ENCODE measurements at places on chromosomes 4 and X.

- no peak for DNase-seq
Observed at GRCh38 chrX:46317163-46317562, 228.1 kb downstream of the ZNF674 start.

DNA sequence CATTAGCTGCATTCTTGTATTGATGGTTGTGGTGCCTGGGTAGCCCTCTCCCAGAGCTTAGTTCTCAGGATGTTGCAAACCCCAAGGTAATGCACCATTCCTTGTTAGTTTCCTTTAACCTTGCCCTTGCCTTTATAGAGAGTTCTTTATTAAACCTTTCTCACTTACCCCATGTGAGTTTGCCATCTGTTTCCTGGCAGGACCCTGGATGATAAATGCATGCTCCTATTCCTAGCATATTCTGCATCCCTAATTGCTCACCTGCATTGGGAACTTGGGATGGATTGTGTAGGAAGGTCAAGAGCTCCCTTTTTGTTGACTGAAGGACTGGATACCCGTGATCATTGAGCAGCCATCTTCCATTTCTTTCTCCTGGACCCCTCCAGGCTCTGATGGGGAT is 59.9 kb upstream of the AP1S2 start:
- DNase-seq = no peak

GRCh38 chrX:1462596-1463251 is 10.0 kb upstream of the ASMTL start:
- peak; percentile 56 for DNase-seq

- no peak for DNase-seq
Observed at GRCh38 chr4:1053080-1053661, 41.7 kb downstream of the FGFRL1 start.

DNA sequence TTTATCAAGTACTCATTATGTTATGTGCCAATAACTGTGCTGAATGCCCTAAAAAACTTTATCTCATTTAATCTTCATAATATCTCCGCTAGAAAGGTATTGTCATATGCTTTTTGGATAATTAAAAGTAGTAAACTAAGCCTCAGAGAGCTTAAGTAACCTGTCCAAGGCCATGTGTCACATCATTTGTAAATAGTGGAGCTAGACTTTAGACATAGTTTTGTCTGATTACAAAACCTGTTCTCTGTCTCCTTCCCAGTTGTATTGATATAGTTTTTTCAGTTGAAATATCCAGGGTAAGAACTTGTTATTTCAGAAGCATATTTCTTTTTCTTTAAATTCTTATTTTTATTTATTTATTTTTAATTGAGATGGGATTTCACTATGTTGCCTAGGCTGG is 66.7 kb downstream of the TENM3 start:
- DNase-seq = no peak

DNA sequence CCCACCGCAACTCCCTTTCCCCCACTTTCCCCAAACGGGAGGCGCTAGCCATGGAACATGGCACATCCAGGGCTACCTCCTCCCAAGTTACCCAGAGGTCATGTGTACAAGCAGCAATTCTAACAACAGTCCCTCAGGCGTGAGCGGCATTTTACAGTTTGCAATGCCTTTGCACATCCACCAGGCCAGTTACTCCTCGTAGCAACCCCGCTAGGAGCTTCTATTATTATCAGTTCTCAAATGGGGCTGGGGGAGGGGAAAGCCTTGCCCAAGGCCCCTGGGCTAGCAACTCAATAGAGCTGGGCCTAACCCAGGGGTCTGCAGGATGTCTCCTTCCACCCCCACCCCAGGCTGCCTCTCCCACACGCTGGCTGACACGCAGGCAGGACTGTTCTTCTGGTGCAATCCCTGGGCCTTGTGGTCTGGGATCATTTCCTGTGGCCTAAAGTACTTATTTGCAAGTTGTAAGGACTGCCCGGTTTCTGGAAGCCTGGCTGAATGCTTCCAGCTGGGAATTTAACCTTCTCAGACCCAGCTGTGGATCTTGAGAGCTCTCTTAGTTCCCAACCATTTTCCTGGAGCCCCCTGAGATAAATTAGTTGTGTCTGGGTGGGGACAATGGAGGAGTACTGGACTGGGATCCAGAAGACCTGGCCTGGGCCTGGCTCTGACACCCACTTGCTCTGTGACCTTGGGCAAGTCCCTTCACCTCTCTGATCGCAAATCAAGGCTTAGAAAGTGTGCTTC is 27.7 kb downstream of the PJA1 start:
- no peak for DNase-seq

DNA sequence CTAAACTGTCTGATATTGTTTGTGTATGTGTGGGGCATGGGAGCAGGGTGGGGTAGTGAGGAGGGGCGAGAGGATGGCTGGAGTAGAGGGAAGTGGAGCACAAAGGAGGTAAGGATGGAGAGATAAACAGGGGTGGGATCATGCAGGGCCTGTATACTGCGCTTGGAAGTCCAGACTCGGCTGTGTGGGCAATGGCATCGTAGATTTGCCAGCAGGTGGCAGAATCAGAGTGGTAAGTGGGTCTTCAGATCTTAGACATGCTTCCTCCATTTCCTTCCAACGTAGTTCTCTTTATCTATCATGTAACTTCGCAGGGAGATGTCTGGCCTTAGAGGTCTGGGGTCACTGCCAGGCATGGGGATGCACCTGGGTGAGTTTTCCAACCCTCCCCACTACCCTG is 155.5 kb downstream of the PDGFRA start:
- DNase-seq = no peak

DNA sequence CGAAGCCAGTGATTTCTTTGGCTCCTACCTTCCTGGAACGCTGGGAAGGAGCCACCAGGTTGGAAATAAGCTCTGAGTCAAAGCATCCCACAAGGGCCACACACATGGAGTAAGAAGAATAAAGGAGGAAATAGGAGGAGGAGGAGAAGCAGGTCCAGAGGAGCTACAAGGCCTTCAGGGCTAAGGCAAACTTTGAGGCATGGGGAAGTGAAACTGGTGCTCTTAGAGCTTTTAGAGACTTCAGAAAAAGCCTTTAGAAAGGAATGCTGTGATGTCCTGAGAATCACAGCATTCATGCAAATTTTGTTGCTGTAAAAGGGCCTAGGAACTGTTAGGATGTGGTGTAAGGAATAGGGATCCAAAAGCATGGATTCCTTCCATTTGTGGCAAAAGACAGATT is 135.9 kb upstream of the ARHGEF9 start:
- no peak for DNase-seq

- DNase-seq = no peak
Observed at GRCh38 chr4:1713003-1713851, 1.1 kb upstream of the SLBP start.

DNA sequence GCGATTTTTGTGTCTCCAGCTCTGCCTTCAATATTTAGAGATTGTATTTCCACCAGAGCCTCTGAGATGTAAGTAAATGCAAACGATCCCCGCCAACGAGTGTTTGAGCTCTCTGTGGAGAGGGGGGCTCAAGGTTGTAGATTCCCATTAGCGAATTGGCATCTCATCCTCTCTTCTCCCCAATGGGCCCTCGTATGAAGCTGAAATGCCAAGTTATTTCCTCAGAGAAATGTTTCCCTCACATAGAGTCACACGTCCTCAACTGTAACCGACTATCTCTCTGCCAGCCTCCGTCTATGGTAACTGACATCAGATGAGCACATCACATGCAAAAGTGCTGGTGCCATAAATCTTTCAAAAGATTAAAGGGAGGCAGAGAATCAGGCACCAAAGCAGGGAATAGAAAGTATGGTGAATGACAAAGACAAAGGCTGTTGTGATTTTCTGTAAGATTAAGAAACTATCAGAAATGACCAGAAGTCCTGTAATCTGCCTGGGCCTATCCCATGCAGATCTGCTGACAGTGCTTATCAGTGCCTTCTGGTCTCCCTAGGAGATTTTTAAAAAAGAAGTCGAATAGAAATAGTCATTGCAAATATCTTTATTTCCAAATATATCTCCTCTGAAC is 157.1 kb downstream of the PDGFRA start:
- DNase-seq = no peak

GRCh38 chr4:130545171-130545570 is 1449.2 kb downstream of the C4orf33 start:
- no peak for DNase-seq

- no peak for DNase-seq
Observed at GRCh38 chr4:127196655-127197352, 436.0 kb upstream of the INTU start.

- no peak for DNase-seq
Observed at GRCh38 chr4:138616775-138617174, 374.6 kb upstream of the SLC7A11 start.

DNA sequence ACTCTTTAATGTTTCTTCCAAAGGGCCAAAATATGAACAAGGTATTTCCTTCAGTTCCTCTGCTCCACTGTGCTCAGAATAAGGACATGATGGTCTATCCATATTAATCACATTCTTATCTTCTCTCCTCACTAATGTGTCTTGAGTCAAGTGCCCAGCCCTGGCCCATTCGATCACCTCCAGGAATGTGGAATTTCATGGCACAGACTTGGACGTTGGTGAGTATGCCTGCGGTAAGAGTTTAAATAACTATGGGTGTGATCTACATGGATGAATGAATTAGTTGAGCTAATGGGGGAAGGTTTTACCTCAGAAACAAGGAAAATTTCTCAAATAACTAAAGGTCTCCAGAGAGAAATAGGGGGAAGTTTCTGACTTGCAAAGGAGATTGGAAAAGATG is 174.0 kb downstream of the NPFFR2 start:
- DNase-seq = no peak

DNA sequence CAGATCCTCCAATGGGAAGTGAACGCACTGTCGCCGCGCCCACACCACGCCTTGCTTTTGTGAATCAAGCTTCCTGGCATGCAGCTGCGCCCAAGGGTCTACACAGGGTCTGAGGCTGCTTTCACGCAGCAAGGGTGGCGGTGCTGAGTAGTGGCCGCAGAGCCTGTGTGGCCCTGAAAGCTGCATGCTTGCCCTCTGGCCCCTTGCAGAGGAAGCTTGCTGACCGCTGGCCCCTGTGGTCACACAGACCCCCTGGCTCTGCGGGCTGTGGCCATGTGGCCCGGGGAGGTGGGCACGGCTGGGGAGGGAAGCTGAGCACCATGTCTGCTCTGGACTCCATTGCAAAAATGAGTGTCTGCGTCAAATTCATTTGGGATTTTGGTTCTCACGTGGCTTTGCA is 8.8 kb downstream of the DOK7 start:
- DNase-seq = no peak

DNA sequence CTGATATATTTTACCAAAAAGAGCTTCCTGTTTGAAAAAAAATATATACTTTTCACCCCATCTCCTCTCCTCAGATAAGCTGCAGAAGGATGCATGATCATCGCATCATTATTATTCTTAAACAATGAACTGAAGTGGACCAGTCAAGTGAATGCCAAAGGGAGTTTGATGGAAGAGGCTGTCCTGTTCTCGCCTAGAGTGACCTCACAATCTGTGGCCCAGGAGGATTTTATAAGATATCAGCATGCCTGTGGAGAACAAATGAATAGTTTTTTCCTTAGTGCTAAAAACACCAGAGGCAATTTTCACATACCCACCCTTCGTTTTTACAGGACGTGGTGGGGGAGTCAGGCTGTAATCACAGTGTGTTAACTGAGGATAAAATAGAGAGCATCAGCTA is 112.7 kb downstream of the USP46 start:
- DNase-seq = no peak

- DNase-seq = no peak
Observed at GRCh38 chrX:20260885-20261284, 5.8 kb downstream of the RPS6KA3 start.

DNA sequence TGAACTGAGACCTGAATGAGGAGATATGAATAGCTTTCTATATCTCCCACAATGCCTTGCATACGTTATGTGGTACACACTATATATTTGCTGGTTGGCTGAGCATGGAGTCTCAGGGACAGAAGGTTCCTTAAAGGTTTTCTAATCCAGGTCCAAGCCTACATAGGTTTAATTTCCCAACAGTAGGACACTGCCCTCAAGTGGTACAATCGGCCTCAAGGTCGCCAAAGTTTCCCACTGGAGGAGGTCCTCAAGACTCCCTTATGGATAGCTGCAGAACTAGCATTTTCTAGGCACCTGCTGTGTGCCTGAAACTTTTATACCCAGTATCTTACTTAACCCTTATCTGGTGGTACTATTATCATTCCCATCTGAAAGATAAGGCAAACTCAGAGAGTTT is 21.0 kb upstream of the EFNB1 start:
- no peak for DNase-seq

DNA sequence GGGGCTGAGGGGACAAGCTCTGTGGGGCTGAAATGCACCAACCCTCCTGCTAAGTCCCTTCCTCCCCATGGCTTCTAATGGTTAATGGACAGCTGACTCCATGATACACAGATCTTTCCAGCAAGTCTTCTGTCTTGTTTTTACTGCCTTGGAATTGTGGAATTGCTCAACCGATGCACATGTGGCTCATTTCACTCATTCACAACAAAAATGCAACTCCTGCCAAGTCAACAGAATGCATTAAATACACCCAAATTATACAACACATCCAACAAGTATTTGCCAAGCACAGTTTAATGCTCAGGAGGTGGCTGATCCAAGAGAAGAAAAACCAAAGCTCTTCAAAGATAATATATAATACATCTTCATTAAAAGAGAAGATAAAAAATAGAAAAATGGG is 61.9 kb upstream of the PAGE4 start:
- DNase-seq = no peak

GRCh38 chrX:38006291-38006690 is at the start of gene SYTL5:
TSS of gene SYTL5 (plus strand) at chrX:38006553. CDS start at chrX:38033890, 27,337 bp downstream.
- DNase-seq = no peak

DNA sequence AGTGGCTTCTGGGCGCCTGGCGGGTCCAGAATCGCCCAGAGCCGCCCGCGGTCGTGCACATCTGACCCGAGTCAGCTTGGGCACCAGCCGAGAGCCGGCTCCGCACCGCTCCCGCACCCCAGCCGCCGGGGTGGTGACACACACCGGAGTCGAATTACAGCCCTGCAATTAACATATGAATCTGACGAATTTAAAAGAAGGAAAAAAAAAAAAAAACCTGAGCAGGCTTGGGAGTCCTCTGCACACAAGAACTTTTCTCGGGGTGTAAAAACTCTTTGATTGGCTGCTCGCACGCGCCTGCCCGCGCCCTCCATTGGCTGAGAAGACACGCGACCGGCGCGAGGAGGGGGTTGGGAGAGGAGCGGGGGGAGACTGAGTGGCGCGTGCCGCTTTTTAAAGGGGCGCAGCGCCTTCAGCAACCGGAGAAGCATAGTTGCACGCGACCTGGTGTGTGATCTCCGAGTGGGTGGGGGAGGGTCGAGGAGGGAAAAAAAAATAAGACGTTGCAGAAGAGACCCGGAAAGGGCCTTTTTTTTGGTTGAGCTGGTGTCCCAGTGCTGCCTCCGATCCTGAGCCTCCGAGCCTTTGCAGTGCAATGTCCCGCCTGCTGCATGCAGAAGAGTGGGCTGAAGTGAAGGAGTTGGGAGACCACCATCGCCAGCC is at the start of gene ATOH1:
Gene ATOH1 (plus strand): TSS at position 422 of the 663 bp plus-strand sequence. CDS start 174 bp downstream, at position 596.
- DNase-seq = no peak

DNA sequence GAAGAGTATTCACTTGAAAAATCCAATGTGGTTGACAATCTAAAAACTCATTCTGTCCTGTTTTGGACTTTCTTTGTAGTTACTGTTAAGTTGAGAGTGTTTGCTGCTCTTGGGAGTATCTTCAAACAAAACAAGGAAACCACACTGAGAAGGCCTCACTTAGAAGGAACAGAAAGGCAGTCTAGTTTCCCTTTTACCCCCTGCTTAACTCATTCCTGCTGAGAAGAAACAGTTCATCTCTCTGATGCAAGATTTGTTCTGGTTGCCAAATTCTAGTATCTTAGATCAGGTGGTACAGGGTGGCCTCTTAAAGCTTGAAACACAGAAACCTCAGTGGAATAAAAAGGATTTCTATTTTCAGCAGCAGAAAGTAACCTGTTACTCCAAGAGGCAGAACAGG is 41.4 kb downstream of the GUCY2F start:
- DNase-seq = no peak

GRCh38 chrX:21528076-21528475 is 130.1 kb downstream of the KLHL34 start:
- DNase-seq = no peak

Measured in T-helper 9 cell (primary cell).